Mucosa of descending colon (tissue), 3 donors: ENCODE measurements at places on chromosomes 1 and 21.

DNA sequence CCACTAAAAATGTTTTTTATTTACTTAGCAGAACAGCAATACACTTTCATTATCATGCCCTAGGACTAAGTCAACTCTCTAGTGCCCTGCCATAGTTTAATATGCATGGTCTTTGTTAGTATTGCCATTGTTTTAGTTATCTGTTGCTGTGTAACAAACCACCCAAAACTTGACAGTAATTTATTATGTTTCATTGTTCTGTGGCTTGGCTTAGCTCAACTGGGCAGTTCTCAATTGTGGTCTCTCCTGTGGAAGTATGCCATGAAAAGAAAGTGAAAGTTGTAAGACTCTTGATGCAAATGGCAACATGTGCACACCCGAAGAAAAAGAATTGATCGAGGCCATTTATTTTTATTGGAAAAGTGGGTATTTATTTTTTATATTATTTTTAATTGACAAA, 206.3 kb upstream of the KCTD3 start:
- no peak for DNase-seq

DNA sequence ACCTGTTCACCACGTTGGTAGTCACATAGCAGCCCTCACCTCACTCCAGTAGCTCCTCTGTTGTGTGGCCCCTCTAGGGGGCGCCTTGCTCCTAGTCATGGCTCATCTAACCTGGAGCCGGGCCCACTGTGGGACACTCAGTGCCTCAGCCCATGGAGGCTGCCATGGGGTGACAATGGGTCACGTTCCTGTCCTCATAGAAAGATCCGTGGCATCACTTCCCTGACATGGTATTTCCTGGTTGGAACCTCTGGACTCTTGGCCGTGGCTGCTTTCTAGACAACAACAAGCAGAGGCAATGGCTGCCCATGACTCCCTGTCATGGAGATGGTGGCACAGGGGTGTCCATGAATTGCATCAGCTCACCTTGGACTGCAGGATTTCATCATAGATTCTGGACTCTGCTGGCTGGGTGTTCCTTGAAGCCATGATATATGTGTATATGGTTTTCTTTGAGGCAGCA, 27.5 kb upstream of the SLAMF6 start:
- no peak for DNase-seq

- DNase-seq: no peak
Observed at GRCh38 chr1:23673086-23673813, 18.4 kb upstream of the RPL11 start.

GRCh38 chr1:160741092-160741501, 2.0 kb downstream of the SLAMF7 start:
- DNase-seq: no peak

DNA sequence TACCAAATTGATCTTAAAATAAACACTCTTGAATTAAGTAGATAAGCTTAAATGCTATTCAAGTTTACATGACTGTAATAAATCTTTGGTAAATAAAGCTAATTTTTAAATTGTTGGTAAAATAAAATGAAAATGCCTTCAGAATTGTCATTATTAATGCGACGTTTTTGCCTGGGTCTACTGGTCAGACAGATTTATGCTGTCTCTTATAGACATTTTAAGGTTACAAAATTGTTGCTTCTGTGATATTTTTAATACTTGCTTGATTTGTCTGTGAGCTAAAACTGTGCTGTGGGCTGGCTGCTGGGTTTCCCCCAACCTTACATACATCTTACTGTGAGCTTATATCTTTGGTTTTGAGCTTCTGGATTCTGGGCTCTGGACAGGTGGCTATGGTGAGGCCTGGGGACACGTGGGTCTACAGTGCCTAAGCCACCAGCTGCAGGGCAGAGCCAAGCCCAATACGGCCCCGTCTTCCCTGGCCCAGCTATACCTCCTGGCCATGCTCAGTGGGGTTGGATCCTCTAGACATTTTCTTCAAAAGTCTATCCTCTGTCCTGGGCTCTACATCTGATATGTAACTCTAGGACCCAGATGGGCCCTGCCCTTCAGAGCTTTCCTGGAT, 81.4 kb downstream of the ETS2 start:
- no peak for DNase-seq

- DNase-seq: no peak
Observed at GRCh38 chr1:159786966-159787365, 6.2 kb downstream of the DUSP23 start.

- DNase-seq: no peak
Observed at GRCh38 chr1:46445773-46446256, 43.8 kb upstream of the DMBX1 start.

GRCh38 chr1:224182057-224182865, 779 bp upstream of the DEGS1 start:
- DNase-seq: peak; percentile 22

DNA sequence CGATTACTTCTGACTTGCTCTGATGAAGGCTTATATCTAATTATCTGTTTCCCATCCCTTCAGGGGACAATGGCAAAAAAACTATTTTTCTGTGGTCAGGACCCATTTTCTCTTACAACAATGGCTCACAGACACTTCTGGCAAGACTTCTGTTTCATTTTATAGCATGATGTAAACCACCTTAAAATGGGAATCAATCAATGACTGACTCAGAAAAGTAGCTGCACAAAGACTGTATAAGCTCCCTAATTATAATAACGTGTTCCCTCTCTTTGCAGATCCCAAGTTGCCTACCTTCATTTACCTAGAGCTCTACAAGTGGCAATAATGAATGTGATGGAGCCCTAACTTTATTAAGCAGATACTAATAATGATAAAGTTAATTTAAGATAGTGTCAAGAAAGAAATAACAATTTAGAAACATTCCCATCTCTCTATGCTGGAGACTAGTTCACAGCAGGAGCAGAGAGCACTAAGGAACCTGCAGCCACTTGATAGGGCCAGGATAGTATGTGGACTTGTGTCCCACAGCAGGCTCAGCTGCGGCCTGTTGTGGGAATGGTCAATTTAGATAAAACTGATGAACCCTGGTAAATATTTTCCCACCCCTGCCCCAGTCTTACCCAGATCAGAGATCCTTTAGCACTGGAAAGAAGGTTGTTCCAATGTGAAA, 538 bp downstream of the GBP2 start:
- DNase-seq: peak; percentile 52

DNA sequence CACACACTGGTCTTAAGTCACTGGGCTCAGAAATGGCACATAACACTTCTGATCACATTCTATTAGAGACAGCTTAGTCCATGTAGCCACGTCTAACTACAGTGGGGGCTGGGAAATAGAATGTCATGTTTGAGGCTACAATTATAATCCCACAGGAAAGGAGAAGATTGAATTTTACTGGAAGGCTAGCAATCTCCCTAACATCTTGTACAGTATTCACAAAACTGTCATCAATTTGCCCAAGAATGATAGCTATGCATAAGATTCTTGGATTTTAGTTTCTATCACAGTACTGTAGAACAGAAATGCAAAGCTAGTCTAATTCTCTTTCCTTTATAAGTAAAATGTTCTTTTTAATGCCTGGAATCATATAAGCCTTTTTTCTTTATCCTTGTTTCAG, 12.7 kb upstream of the ZMYM6 start:
- DNase-seq: no peak

DNA sequence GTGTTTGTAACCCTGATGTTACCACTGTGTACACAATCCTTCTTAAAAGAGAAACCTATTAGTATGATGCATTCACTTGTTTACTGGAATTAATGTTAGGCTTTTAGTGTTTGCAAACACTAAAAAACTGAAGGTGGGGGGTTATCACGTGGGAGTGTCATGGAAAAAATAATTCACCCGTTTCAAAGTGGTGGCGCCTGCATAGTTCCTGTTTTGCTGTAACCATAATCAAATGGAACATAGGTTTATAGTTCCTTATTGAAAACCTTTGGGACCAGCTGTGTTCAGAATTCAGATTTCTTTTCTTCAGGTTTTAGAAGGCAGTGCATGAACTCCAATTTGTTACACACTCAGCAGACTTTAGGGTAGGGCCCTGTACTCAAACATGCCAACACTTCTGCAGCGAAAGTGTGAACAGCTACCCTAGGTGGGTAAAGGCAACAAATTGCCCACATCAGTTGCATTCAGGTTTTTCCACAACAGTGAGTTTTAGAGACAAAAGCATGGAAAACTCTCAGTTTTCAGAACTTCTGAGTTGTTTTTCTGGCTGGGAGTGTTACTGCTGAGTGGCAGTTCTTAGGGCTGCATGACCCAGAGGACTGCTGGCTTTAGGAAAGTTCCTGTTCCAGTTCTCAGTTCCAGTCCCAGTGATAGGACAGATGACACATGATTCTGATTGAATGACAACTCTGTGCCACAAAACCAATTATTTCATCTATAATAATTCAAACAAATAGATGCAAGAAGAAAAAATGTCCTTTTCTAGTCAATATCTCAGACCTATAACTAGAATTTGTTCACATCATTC, 29.1 kb upstream of the IVNS1ABP start:
- no peak for DNase-seq

- no peak for DNase-seq
Observed at GRCh38 chr1:230271300-230272035, 154.7 kb downstream of the PGBD5 start.

DNA sequence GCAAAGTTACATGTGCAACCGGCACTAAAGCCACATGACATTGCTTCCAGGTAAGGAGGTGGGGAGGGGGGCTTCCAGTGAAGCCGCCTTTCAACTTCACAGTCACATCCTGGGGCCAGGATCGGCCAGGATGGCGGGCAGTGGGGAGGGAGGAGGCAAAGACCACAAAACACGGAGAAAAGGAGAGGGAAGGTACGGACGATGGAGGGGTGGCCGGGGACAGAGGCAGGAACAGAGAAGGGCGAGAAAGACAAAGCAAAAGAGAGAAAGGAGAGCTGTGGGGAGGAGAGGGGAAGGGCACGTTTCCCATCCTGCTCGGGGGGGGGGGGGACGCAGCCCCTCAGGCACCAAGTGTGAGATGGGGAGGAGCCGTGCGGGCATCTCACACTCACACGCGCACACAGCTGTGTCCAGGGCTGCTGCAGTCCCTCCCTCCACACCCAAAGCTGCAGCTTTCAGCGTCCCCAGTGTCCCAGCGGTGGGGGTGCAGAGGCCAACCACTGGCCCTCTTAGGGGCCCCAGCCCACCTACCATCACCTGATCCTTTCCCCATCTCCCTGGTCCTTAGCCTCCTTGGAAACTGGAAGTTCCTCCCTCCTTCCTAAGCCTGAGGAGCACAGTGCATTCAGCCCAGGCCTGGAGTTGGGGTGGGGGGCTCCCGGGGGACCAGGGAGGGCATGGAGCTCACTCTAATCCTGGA, 2.4 kb downstream of the SH2D5 start:
- no peak for DNase-seq

DNA sequence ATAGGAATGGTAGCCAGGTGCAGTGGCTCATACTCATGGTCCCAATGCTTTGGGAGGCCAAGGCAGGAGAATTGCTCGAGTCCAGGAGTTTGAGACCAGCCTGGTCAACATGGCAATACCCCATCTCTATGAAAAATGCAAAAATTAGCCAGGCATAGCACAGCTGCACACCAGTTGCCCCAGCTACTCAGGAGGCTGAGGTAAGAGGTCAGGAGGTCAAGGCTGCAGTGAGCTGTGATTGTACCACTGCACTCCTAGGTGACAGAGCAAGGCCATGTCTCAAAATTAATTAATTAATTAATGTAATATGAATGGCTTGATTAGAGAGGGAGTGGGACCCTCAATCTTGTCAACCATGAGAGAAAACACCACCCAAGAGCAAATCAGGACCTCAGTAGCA, 198.7 kb upstream of the DUSP10 start:
- DNase-seq: no peak

DNA sequence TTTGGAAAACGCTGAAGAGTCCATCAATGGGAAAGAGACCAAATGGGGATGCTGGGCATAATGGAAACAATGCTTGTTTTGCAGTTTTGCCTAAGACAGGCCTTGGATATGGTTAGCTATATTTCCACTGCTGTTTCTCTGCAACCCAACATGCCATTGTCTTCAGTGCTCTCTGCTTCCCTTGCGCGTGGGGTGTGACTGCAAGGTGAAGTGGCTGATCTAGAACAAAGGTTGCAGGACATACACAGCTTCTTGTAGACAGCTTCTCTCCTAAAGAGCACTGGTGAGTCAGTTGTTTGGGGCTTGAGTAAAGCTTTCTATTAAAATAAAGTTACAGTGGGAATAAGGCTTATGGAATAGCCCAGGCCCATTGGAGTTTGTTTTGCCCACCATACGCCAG, 33.0 kb downstream of the RUNX1 start:
- peak; percentile 40 for DNase-seq

- DNase-seq: no peak
Observed at GRCh38 chr1:24961961-24962861, 32.1 kb upstream of the RUNX3 start.

GRCh38 chr1:206468571-206468970, 1.7 kb upstream of the IKBKE start:
- no peak for DNase-seq

GRCh38 chr1:21320410-21321108, 30.3 kb upstream of the ECE1 start:
- DNase-seq: no peak

GRCh38 chr1:53390736-53391135, 62.9 kb upstream of the LRP8 start:
- DNase-seq: peak; percentile 9

DNA sequence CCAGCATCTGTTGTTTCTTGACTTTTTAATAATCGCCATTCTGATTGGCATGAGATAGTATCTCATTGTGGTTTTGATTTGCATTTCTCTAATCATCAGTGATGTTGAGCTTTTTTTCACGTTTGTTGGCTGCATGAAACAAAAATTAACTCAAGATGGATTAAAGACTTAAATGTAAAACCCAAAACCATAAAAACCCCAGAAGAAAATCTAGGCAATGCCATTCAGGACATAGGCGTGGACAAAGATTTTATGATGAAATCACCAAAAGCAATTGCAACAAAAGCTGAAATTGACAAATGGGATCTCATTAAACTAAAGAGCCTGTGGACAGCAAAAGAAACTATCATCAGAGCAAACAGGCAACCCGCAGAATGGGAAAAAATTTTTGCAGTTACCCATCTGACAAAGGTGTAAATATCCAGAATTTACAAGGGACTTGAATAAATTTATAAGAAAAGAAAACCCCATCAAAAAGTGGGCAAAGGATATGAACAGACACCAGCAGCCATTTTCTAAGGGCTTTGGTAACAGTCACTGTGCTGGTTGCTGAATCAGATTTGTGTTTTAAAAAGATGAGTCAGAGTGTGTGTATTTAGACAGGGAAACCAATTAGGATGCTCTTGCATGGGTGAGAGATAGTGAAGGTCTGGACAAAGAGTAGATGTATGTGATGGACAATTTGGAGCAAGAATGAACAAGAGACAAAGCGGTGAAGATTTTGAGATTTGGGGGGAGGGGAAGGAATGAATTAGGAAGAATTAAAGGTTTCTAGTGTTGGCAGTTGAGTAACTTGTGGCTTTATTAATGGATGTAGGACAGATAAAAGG, 110.7 kb downstream of the RYR2 start:
- DNase-seq: no peak

DNA sequence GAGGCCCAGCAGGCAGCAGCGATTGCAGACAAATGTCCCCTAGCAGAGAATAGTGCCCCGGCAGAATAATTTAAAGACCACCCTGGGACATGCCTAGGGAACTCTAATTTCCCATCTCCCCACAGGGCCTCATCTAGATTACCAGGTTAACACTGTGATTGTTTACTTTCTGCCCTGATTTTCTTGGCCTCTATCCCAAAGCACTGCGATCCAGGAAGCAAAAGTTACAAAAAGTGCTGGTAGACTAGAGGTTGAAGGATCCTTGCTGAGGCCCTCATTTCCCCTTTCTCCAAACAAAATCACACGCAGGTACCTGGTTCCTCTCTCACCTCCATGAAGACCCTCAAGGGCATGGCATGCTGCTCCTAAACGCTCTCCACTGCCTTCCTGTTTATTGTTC, 229.7 kb downstream of the C1orf94 start:
- no peak for DNase-seq
